HFFc6 (cell line): ENCODE measurements at places on chromosomes 6 and 20.

- DNase-seq: no peak
Observed at GRCh38 chr6:105135056-105135455, 44.8 kb downstream of the POPDC3 start.

DNA sequence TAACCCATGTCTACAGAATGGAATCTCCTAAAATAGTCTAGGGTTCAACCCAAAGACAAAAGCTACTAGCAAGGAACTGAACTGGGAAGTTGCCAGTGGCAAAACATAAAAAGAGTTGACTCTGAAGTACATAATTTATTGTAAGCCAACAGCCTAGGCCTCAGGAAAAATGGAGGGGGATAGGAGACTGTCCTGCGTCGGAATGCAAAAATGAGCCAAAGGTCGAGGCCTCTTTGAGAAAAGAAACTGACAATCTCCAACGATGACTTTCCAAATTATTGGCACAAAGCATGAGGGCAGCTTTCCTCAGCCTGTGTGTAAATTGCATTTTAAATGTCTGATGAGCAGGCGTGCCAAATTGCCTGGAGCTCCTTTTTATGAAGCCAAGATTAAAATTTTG is 2.1 kb downstream of the COL12A1 start:
- DNase-seq: peak; percentile 41

- DNase-seq: no peak
Observed at GRCh38 chr20:47781632-47782031, 3.6 kb downstream of the SULF2 start.

GRCh38 chr6:107715550-107716321 is 108.4 kb downstream of the SCML4 start:
- DNase-seq: no peak

DNA sequence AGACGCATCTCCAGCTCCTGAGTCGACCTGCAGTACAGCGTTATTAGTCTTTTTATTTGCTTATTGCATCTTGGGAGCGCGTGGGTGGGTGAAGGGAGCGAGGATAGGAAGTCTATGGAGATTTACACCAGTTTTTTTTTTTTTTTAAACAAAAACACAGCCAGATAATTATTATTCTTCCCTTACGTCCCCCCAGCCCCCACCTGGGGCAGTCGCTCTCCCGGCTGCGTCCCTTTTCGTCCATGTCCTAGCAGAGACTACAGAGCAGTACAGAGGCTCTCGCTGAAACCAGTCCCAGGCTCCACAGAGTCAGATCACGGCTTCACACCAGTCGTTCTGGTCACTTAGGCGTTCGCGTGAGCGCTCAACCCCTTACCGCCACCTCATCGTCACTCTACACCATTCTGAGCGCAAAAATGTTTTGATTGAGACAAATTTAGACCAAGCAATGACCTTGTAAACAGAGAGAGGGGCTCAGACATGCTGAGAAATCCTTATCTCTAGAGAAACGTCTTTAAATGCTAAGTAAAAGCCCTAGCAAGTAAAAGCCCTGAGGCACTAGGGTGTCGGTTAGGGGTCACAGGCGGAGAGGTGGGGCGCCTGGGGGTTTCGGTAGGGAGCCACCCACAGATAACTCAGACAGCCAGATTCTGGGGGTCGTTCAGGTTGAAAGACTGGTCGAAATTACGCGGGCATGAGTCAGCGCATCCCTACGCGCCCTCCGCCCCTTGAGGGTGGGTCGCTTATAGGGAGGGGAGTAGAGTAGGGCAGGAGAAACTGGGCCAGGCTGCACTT is 975 bp upstream of the PPT2 start:
- peak; percentile 46 for DNase-seq

DNA sequence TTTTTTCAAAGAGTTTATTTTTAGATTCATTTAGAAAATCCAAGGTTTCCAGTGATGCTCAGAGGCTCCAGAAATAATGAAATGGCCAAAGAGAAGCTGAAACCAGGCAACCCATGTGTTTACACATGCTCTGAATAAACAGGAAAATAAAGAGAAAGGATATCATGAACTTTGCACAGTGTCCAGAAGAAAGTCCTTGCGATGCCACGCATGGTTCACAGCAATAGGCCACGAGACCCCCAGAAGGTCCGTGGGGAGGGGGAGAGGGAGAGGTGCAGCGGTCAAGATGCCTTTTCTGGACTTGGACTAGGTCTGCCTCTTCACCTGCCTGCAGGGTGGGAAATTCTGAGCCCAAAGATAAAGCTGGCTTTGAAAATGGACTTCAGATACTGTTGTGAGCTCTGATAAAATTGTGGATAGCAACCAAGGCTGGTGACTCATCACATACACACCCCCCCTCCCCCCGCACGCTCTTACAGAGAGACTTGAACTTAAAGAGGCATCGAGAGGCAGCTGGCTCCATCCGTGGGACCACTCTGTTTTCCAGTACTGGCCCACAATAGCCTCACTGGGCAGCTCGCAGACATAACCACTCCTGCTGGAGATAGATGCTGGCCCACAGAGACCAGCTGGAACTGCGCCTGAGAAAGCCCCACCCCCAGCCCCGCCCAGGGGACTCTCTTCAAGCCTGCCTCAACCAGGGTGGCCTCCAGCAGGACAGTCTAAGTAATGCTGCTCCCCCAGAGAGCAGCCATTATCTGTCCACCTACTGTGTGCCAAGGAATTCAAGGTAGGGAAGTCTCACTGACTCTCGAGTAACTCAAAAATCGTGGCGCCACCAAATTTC is 21.2 kb upstream of the NFATC2 start:
- peak; percentile 84 for DNase-seq

GRCh38 chr20:36491901-36492617 is 49.3 kb upstream of the MYL9 start:
- DNase-seq: no peak

GRCh38 chr6:149896491-149896890 is 1.4 kb downstream of the RAET1E start:
- DNase-seq: peak; percentile 44

- DNase-seq: no peak
Observed at GRCh38 chr20:61129311-61129710, 122.8 kb upstream of the CDH4 start.

DNA sequence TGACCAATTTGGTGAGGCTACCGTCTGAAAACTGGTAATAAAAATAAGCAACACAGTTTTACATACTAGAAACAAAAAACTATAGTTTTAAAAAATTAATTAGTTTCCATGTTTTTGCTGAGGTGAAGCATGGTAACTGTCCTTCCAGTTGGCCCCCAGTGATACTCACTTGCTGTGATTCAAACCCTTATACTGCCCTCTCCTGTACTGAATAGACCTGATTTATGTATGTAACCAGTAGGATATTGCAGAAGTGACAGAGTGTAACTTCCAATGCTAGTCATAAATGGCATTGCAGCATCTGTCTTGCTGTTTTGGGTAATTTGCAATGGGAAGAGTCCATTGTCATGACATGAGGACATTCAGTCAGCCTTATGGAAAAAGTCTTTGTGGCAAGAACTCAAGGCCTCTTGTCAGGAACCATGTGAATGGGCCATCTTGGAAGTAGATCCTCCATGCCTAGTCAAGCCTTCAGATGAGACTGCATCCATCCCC is 8.9 kb upstream of the CHD6 start:
- no peak for DNase-seq

- no peak for DNase-seq
Observed at GRCh38 chr20:6530254-6530653, 237.2 kb upstream of the BMP2 start.

DNA sequence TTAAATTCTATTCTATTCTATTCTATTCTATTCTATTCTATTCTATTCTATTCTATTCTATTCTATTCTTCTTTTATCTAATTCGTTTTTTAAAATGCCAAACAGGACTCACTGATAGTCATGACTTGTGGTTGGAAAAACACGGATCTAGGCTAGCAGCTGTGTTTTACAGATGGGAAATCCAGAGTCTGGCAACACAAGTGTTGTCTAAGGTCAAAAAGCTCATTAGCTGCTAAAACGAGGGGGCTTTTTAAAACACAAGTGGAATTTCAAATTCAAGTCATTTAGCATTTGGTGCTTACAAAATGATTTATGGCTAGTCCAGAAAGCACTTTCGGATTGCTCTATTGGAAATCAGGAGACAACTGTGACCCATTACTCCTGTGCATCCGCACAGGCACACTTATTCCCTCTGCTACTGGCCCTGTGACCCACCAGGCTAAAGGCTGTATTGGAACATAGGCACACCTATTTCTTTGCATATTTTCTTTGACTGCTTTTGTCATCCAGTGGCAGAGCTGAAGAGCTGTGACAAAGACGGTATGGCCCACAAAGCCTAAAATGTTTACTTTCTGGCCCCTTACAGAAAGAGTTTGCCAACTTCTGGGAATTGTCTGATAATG is 17.8 kb upstream of the MLIP start:
- DNase-seq: no peak

DNA sequence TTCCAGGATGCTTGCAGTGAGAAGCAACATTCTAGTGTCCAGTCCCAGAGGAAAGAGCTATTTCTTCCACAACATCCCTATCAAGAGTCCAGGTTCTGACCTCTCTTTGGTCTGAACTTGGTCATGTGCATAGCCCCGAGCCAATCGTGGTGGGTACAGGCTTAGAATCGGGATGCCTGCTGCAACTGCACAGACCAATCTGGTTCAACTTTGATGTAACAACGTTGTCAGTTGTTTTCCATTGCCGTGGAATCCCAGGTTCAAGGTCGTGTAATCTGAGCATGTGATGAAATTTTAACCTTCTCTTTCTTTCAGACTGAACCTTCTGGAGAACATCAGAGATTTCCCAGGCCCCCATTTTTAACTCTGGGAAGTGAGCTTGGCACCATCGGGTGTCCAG is 130.5 kb downstream of the ANKRD60 start:
- DNase-seq: no peak

GRCh38 chr6:131215219-131215618 is 80.0 kb downstream of the AKAP7 start:
- no peak for DNase-seq
